ENCODE measurements at places on chromosomes 6 and 20.

- DNase-seq = no peak
- H3K27ac ChIP-seq = peak overlapping the region; percentile 64
- H3K36me3 ChIP-seq = no peaks in the 10 kb centered on the region
- no peaks in the 10 kb centered on the region for H3K27me3 ChIP-seq
Measured at GRCh38 chr6:13351271-13351670, 22.9 kb upstream of the TBC1D7 start.

- H3K27me3 ChIP-seq = no peaks in the 10 kb centered on the region
- no peak overlapping the region for H3K27ac ChIP-seq
- no peak overlapping the region for H3K4me3 ChIP-seq
- no peaks in the 10 kb centered on the region for H3K36me3 ChIP-seq
- no peak for DNase-seq
Measured at GRCh38 chr6:40672087-40672486, 84.9 kb upstream of the LRFN2 start.

DNA sequence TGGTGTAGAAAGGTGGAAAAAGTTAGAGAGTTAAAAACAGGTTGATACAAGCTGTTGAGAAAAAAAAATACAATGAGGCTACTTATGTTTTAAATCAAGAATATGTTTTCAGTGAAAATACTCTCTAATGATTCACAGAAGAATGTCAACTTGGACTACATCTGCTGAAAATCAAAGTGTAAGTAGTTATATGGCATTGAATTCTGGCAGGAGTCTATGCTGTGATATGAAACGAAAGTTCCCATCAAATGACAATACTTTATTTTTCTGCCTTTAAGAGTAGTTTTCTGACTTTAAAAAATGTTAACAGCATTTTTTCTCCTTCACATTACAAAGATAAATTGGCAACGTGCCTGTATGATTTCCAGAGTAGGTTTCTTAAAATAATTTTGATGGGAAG is 158.3 kb downstream of the EYA4 start:
- no peak overlapping the region for H3K27ac ChIP-seq
- no peaks in the 10 kb centered on the region for H3K4me1 ChIP-seq
- H3K4me3 ChIP-seq = no peak overlapping the region
- no peak for DNase-seq
- no peaks in the 10 kb centered on the region for H3K36me3 ChIP-seq
- H3K27me3 ChIP-seq = no peaks in the 10 kb centered on the region

GRCh38 chr20:57022306-57022705 is 244.1 kb downstream of the BMP7 start:
- H3K27ac ChIP-seq = no peak overlapping the region
- no peaks in the 10 kb centered on the region for H3K4me1 ChIP-seq

DNA sequence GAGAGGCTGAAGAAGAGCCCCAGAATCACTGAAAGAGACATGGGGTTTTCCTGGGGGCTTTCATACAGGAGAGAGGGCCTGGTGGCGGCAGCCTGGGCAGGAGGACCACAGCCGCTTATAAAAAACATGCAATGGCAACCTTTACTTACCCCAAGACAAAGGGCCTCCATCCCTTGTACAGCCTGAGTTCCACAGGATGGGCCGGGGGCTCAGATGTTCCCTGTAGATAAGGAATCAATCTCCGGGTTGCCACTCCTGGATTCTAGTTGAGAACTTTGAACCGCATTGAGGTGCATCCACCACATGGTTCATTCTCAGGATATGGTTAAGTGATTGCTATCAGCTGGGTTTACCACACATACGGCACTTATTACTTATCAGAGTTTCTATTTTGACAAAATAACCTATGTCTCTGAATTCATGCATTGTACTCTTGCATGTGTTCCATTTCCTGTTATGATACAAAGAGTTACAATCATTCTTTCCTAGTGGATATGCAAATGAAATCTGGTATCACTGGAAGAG is 677.6 kb downstream of the KIF16B start:
- H3K36me3 ChIP-seq = no peaks in the 10 kb centered on the region
- no peaks in the 10 kb centered on the region for H3K4me1 ChIP-seq
- no peak for DNase-seq
- H3K27me3 ChIP-seq = no peaks in the 10 kb centered on the region
- no peak overlapping the region for H3K4me3 ChIP-seq
- H3K27ac ChIP-seq = no peak overlapping the region

DNA sequence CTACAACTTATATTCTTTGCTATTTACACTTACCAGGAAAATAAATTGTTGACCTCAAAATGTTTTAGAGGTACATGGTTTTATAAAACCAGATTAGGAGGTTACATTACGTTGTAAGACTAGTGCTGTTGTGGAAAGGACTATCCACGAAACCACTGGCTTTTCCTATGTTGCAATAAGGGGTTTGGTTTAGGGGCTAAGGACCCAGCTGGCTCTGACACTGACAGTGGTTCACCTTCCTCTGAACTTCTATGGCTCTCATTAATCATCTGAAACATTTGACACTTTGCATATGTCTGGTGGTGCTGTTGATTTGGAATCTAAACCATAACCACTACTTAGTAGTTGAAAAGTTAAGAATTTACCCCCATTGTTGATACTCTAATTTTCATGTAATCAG is 186.7 kb downstream of the NKAIN2 start:
- no peaks in the 10 kb centered on the region for H3K36me3 ChIP-seq
- H3K4me1 ChIP-seq = no peaks in the 10 kb centered on the region
- no peak for DNase-seq
- H3K4me3 ChIP-seq = no peak overlapping the region
- no peaks in the 10 kb centered on the region for H3K27me3 ChIP-seq

GRCh38 chr6:14858808-14859207 is 387.1 kb upstream of the JARID2 start:
- H3K4me1 ChIP-seq = no peaks in the 10 kb centered on the region
- H3K27me3 ChIP-seq = no peaks in the 10 kb centered on the region
- H3K36me3 ChIP-seq = no peaks in the 10 kb centered on the region
- no peak for DNase-seq
- no peak overlapping the region for H3K27ac ChIP-seq

DNA sequence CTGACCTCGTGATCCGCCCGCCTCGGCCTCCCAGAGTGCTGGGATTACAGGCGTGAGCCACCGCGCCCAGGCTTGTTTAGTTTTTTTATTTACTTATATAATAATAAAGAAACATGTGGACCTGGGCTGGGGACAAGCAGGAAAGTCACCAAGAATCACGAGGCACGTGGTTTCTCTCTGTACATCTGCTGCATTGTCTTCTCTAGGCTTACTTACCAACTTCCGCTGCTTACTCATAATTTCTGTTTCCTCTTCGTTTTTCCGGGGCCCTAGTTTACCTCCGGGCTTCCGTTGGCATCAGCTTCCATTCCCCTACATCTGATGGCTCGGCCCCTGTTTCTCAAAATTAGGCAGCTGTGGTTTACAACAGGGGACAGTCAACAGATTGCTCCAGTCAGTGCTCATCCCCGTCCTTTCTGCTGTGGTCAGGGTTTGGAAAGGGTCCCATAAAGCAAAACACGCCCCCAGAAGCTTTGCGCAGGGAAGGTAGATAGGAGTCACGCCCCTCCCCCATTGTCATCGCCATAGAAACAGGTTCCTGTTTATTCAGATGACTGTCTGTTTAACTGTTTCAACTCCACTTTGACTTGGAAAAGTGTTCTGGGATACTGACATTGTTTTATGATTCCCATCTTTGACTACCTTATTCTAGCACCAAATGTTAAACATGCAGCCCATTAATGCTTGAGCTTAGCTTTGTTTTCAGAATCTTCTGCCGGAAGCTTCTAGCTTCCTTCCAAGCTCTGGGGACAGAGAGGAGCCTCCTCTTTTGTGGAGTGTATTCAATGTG is 31.9 kb upstream of the TXLNB start:
- H3K4me1 ChIP-seq = peaks cover 4% of the 10 kb centered on the region
- no peaks in the 10 kb centered on the region for H3K36me3 ChIP-seq
- DNase-seq = peak; percentile 49
- no peaks in the 10 kb centered on the region for H3K27me3 ChIP-seq

DNA sequence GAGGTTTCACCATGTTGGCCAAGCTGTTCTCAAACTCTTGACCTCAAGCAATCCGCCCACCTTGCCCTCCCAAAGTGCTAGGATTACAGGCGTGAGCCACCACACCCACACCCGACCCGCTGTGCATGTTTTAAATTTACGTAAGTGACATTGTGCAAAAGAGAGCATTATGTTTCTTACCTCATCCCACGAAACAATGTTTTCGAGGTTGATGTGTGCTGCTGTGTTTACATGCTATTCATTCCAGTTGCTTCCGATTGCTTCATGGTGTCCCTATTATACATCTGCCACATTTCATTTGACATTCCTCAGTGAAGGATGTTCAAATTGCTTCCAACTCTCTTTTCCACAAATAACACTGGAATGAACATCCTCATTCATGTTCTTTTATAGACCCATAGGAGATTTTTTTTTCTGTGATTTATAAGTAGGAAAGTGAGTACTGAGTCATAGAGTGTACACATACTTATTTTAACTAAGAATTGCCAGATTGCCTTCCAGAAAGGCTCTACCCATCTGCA is 403.9 kb upstream of the JARID2 start:
- no peaks in the 10 kb centered on the region for H3K4me1 ChIP-seq
- H3K27ac ChIP-seq = no peak overlapping the region
- no peaks in the 10 kb centered on the region for H3K27me3 ChIP-seq
- DNase-seq = peak; percentile 81
- no peak overlapping the region for H3K4me3 ChIP-seq

GRCh38 chr6:84633771-84634170 is 130.6 kb downstream of the TBX18 start:
- H3K4me3 ChIP-seq = no peak overlapping the region
- no peaks in the 10 kb centered on the region for H3K4me1 ChIP-seq
- peak; percentile 48 for DNase-seq
- no peaks in the 10 kb centered on the region for H3K36me3 ChIP-seq
- H3K27me3 ChIP-seq = no peaks in the 10 kb centered on the region

DNA sequence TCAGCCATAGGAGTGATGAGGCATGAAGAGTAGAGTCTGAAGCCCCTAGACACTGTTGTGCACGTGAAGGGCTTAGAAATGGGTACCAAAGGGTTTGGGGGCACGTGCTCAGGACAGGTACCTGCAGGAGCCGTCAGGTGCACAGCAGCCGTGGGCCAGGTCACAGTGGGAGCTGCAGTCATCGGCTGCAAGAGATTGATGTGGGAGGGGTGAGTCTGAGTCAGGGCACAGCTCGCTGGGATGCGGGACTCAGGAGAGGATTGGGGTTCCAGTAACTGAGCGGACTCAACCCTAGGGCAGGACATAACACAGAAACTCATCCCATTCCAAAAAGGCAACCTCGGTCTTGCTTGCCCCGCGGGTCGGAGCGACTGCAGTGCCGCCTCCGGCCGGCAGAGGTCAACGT is 1.1 kb downstream of the DLK2 start:
- H3K27me3 ChIP-seq = peaks cover 8% of the 10 kb centered on the region
- peak overlapping the region; percentile 75 for H3K4me3 ChIP-seq
- peaks cover 27% of the 10 kb centered on the region for H3K36me3 ChIP-seq

DNA sequence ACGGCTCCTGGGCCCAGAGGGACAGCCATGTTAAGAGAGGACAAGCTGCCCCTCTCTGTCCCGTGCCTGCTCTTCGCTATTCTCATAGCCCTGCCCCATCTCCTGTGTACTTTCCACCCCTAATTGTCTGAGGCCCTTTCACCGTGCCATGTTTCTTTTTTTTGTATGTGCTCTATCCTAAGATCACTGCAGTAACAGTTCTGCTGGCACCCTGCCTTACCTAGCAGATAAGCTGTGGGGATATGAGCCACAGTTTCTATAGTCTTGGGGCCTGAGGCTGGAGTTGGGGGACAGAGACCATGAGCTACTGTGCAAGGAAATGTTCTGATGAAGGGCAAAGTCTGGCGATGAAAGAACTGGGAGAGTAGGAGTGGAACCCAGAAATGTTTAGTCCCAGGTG is 269.5 kb upstream of the CITED2 start:
- H3K27me3 ChIP-seq = no peaks in the 10 kb centered on the region
- H3K36me3 ChIP-seq = no peaks in the 10 kb centered on the region
- H3K27ac ChIP-seq = no peak overlapping the region
- no peak overlapping the region for H3K4me3 ChIP-seq
- H3K4me1 ChIP-seq = peaks cover 15% of the 10 kb centered on the region
